ENCODE measurements at places on chromosomes 5 and 9. TPM values are rescaled to one million over a fixed set of nuclear protein-coding genes. Genes with fewer than 3 reads are reported as not detected.
A peak's percentile ranks its signal among the peaks of the same experiment; 100 is the strongest.

The CCDC187 gene
- not detected for total RNA-seq

GRCh38 chr9:85898332-85898731 is 42.6 kb upstream of the NAA35 start:
- H3K4me3 ChIP-seq: no peak overlapping the region
- H3K27ac ChIP-seq: no peak overlapping the region
- no peaks in the 10 kb centered on the region for H3K4me1 ChIP-seq
- H3K36me3 ChIP-seq: no peaks in the 10 kb centered on the region
- ATAC-seq: no peak

The GPR150 gene
- 0.61 TPM for total RNA-seq

The PLCXD3 gene
- total RNA-seq: not detected

The LRRTM2 gene
- total RNA-seq: 0.13 TPM

GRCh38 chr9:14097666-14098415 is 216.1 kb downstream of the NFIB start:
- no peak overlapping the region for H3K4me3 ChIP-seq
- no peak overlapping the region for H3K27ac ChIP-seq
- ATAC-seq: no peak
- H3K4me1 ChIP-seq: no peaks in the 10 kb centered on the region

DNA sequence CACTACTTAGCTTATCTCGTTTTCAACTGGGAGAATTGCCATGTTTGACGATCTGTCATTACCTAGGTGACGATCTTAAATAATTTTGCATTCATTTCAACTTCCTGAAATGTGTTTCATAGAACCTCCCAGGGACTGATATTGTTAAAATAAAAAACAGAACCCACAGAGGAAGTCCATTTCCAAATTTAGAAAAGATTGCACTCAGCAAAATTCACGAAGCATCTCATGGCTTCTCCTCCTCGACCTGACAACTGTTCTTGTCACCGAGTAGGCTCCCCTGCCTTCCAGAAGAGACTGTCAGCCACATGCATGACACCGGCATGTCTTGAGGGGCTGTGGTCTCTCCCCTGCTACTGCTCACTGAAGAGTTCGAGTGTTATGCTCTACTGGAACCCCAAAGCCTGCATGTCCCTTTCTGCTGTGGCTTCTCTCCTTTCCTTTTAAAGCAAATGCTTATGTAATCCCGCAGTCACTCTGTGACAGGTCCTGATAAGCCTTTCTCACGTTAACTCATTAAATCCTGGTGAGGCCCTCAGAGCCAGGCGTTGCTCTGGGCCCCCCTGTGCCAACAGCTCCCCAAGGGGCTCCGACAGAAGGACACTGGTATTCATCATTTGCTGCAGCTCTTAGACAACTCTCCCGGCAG is 26.8 kb upstream of the ANKRD33B start:
- no peak for ATAC-seq
- no peaks in the 10 kb centered on the region for H3K36me3 ChIP-seq

- ATAC-seq: no peak
- no peak overlapping the region for H3K27ac ChIP-seq
- H3K36me3 ChIP-seq: no peaks in the 10 kb centered on the region
Observed at GRCh38 chr5:107306594-107306993, 364.1 kb downstream of the EFNA5 start.

DNA sequence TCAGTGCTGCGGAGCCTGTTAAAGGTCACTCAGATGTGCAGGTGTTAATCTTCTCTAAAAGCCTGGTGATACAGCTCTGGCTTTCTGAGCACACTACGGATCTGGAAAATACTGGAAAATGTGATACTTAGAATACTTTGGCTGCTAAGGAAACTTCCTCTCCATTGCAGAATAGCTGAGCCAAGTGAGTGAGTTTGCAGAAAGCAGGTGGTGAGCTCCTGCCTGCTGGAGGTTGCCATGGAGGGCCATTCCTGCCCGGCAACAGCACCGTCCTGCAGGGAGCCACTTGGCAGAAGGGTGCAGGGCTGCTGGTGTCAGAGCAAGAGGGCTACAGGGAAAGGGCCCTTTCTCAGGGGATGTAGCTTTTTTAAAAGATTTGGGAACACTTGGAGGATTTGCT is 40.7 kb downstream of the SECISBP2 start:
- H3K4me3 ChIP-seq: no peak overlapping the region
- H3K4me1 ChIP-seq: no peaks in the 10 kb centered on the region
- H3K27ac ChIP-seq: peak overlapping the region; percentile 25
- H3K27me3 ChIP-seq: no peaks in the 10 kb centered on the region
- no peak for ATAC-seq
- H3K36me3 ChIP-seq: peaks cover 84% of the 10 kb centered on the region

The PLPPR1 gene
- not detected for total RNA-seq

DNA sequence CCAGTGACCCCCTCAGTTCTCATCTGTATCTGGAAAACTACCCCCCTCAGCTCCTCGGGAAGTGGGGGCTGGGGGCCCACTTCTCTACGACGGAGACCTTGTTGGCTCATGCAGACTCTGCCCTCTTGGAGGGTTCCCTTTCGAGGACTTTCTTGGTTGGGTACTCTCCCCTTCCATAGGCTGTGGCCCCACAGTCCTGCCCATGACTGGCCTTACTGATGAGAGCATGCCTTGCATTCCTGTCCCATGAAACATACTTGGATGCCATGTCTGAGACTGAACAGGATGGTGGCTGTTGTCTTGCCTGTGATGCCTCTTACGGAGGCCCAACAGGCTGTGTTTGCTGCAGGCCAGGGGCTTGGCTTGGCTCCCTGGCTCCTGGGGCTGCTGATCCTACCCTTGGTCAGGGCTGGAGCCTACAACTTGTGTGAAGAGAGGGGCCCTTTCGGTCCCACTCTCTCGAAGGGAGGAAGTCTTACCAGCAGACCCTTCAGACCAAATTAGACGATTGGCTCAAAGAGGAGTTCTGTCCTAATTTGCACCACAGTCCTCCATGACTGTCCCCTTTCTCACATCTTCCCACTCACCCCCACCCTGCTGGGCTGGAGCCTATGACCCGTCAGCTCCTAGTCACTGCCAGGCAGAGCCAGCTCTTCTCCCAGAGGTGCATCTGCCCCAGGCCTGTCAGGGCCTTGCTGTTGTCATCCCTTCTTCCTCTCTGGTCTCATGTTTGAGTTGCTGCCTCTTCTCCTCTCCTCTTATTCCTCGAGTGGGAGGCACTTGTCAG is 109.9 kb downstream of the CACNA1B start:
- H3K36me3 ChIP-seq: no peaks in the 10 kb centered on the region
- no peak overlapping the region for H3K4me3 ChIP-seq
- H3K27ac ChIP-seq: no peak overlapping the region
- peaks cover 5% of the 10 kb centered on the region for H3K4me1 ChIP-seq
- ATAC-seq: no peak

DNA sequence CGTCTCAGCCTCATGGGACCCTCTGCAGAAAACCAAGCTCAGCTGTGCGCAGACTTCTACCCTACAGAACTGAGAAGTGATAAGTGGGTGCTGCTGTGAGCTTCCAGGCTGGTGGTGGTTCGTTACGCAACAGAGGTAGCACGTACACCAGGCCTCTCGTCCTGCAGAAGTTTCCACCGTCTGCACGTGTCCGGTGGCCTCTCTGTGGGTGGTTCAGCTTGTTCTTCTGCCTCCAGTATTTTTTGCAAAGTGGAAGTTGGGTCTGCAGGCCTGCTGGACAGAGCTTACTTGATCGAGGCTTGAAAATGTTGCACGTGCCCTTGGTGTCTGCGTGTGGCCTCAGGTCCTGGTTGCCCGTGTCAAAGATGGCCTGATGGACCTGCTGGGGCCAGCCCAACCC is 27.5 kb downstream of the KCNT1 start:
- H3K27me3 ChIP-seq: peaks cover 10% of the 10 kb centered on the region
- no peaks in the 10 kb centered on the region for H3K4me1 ChIP-seq

The ABO gene
- total RNA-seq: not detected

The LECT2 gene
- total RNA-seq: not detected

DNA sequence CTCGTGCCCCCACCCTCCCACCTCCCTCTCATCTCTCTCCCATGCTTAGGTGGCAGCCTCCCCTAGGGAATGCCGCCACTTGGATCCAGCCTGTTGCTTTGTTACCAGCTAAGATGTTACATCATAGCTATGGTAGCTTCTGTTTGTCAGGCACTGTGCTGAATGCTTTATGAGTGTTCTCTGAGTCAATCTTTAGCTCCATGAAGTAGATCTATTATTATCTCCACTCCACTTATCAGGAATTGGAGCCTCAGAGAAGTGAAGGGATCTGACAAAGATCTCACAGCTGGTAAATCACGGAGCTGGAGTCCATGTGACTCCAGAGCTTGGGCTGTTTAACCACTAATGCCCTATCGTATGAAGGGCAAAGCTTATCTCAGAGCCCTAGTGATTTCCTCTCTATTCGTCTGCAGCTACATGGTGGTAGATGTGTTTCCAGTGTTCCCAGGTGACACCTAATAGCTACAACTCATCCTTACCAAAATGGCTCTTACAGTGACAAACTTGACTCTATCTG is 54.1 kb downstream of the GARNL3 start:
- no peak for ATAC-seq
- peaks cover 6% of the 10 kb centered on the region for H3K4me1 ChIP-seq
- no peak overlapping the region for H3K27ac ChIP-seq
- no peaks in the 10 kb centered on the region for H3K36me3 ChIP-seq
- H3K4me3 ChIP-seq: no peak overlapping the region
- H3K27me3 ChIP-seq: peaks cover 3% of the 10 kb centered on the region

GRCh38 chr9:8860086-8860485 is 1060.5 kb upstream of the DMAC1 start:
- no peak overlapping the region for H3K27ac ChIP-seq
- ATAC-seq: no peak
- H3K36me3 ChIP-seq: no peaks in the 10 kb centered on the region
- no peaks in the 10 kb centered on the region for H3K4me1 ChIP-seq
- H3K27me3 ChIP-seq: peaks cover 23% of the 10 kb centered on the region

DNA sequence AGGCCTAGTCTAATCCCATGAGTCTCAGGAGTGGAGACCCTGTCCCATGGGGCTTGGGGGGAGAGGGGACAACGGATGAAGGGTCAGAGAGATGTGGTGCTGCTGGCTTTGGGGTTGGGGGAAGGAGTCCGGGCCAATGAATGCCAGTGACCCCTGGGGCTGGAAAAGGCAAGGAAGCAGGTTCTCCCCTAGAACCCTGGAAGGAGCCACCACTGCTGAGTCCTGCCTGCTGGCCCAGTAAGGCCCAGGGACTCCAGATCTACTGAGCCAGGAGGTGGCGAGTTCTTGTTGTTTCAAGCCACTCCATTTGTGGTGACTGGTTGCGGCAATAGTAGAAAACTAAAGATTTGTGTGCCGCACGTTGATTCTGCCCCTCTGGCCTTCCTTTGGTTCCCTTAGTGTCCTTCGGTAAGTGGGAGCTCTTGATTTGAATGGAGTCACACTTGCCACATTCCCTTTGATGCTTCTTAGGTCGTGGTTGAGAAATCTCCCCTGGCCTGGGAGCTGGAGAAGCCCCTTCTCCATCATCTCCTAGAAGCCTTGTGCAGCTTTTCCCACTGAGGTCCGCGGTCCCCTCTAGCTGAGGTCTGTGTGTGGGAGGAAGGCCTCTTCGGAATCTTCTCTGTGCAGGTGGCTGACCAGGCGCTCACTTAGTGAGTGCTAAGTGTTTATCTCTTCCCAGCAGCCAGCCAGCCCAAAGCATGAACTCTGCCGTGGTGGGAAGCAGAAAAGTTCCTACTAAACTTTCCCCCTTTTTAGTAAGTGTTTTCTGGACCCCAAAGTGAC is 9.0 kb downstream of the FCN1 start:
- H3K4me1 ChIP-seq: no peaks in the 10 kb centered on the region
- no peaks in the 10 kb centered on the region for H3K36me3 ChIP-seq
- ATAC-seq: no peak
- peaks cover 15% of the 10 kb centered on the region for H3K27me3 ChIP-seq
- no peak overlapping the region for H3K27ac ChIP-seq

DNA sequence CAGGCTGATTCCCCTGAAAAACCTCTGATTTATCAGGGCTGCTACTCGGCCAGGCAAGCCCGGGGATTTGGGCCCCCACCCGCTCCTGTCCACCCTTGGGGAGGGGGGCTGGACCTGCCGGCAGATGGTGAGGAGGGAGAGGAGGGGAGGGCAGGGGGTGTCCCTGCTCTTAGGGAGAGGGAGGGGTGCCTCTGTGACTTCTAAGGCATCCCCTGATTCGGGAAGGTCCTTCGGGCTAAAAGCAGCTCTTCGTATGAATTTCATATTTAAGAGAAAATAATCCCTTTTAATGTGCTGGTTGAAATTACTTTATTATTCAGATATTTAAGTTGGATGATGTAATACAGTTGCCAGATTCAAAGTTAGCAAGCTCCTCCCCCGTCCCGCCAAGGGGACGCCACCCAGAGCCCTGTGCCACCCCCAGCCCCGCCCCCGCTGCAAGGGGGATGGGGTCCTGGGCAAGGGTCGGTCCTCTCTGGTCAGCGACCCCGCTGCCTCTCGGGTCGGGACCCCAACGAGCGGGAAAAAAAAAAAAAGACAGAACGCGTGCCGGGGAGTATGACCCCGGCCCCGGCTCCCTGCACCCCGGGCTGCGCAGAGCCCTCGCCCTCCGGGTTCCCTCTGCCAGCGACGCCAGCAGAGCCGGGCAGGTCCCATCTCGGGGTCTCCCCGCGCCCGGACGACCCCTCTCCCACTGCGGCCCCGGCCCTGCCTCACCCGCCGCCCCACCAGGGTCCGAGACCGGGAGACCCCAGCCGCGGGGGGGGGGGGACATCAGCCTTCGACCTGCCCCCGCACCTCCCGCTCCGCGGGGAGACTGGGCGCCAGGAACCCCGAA is 12.4 kb downstream of the LHX3 start:
- no peaks in the 10 kb centered on the region for H3K4me1 ChIP-seq
- no peak overlapping the region for H3K27ac ChIP-seq
- ATAC-seq: no peak
- H3K36me3 ChIP-seq: peaks cover 5% of the 10 kb centered on the region
- H3K4me3 ChIP-seq: no peak overlapping the region

The NR2F1-AS1 gene
- not detected for total RNA-seq

GRCh38 chr9:87119328-87119881 is 172.1 kb upstream of the GAS1 start:
- no peak overlapping the region for H3K4me3 ChIP-seq
- ATAC-seq: no peak
- H3K4me1 ChIP-seq: peaks cover 5% of the 10 kb centered on the region

DNA sequence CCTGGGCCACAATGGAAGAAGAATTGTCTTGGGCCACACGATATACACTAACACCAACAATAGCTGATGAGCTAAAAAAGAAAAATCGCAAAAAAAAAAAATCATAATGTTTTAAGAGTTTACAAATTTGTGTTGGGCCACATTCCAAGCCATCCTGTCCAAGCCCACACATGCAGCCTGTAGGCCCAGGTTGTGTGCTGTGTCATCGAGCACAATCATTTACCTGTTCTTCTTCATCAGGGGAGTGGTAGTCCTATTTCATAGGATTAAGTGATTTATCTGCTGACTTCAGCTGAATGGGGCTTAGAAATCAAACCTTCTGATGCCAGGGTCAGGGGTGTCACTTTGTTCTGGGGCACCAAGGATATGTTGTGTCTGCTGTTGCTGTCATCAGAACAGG is 44.6 kb upstream of the ELL2 start:
- no peak for ATAC-seq
- no peak overlapping the region for H3K27ac ChIP-seq
- H3K4me3 ChIP-seq: no peak overlapping the region
- no peaks in the 10 kb centered on the region for H3K36me3 ChIP-seq
- no peaks in the 10 kb centered on the region for H3K4me1 ChIP-seq

Measured in activated T-helper 17 cell treated with anti-CD3 and anti-CD28 coated beads, Interleukin-2, amount 50 U/mL, for 72 hours (primary cell).